Right renal cortex interstitium (tissue), 3 donors: ENCODE measurements at places on chromosomes 4 and X.

- DNase-seq = no peak
These were observed 39.0 kb upstream of the PROM1 start for GRCh38 chr4:16122784-16123183.

GRCh38 chr4:150216726-150217125 lies 138.5 kb downstream of the DCLK2 start:
- no peak for DNase-seq

DNA sequence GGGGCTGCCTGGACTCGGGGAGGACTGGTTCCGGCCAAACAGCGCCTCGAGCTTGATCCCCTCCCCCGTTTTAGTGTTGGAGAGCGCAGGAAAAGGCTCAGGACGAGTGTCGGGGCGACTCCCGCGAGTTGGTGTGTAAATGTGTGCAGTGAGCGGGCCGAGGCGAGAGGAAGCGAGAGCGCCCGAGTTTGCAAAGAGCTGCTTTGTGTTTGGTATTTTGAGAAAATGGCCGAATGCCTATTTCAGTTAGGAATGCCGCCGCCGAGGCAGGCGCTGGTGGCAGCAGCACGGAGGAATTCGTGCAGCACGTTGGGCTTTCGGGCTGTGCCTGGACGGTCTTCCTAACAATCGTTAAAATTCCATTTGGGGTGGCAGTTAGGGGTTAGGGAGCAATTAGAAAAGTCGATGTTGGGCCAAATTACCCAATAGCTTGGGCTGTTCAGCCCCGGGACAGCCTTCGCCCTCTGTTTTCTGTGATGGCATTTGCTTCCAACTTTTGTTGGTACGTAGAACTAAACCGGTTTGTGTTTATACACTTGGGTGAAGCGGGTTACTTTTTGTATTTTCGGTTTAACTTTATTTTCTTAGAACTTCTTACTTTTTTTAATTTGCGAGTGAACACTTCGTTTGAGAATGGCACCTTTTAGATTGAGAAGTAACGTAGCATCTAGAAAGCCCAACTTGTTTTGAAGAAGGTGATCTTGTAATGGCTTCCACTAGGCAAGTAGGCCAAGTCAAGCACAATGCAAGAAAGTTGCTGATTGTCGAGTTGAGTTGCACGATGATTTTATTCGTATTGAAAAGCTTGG lies 1.6 kb downstream of the REST start:
- peak; percentile 46 for DNase-seq

GRCh38 chr4:155543126-155543765 lies 123.4 kb upstream of the GUCY1A1 start:
- no peak for DNase-seq

GRCh38 chr4:37422638-37423037 lies 178.1 kb downstream of the NWD2 start:
- no peak for DNase-seq

- no peak for DNase-seq
These were observed 590 bp downstream of the GABRA2 start for GRCh38 chr4:46389301-46389775.

GRCh38 chr4:7156328-7156727 lies 36.0 kb upstream of the SORCS2 start:
- DNase-seq = no peak

DNA sequence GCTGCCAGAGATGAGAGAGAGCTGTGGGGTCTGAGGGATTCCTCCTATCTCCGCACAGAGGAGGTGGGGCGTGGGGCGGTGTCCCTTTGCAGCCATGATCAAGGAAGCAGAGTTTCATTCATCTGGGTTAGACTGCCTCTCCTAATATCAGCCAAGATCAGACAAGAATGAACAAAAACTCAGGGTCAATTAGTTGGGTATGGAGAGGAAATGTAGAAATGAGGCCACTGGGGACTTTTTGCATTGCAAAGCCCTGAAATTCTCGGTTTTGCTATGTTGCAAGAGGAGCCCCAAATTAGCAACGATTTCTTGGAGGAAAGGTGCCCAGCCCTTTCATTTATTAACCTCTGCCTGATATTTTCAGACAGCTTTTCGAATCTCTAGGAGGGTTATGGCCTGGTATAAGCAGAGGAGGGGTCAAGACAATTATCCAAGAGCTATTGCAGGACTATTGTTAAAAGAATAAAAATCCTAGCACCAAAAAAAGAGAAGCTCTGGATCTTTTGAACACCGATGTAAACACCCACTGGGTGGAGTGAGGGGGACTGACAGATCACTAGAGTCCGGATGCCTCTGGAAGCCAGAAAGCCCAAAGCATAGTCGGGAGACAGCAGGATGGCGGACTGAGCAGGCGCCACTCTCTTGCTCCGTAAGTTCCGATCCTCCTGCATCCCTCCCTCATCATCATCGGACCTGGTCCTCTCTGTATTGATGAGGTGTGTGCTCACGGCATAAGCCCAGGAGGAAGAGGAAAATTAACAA lies 34.4 kb upstream of the ACSL1 start:
- no peak for DNase-seq

DNA sequence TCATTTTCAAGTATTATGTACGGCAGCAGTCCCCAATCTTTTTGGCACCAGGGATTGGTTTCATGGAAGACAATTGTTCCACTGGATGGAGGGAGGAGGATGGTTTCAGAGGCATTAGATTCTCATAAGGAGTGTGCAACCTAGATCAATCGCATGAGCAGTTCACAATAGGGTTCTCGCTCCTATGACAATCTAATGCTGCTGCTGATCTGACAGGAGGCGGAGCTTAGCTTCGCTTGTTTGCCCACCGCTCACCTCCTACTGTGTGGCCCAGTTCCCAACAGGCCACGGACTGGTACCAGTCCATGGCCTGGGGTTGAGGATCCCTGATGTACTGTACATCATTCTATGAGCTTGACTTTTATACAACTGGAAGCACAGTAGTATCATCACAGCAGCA lies 48.4 kb downstream of the SMIM20 start:
- no peak for DNase-seq

DNA sequence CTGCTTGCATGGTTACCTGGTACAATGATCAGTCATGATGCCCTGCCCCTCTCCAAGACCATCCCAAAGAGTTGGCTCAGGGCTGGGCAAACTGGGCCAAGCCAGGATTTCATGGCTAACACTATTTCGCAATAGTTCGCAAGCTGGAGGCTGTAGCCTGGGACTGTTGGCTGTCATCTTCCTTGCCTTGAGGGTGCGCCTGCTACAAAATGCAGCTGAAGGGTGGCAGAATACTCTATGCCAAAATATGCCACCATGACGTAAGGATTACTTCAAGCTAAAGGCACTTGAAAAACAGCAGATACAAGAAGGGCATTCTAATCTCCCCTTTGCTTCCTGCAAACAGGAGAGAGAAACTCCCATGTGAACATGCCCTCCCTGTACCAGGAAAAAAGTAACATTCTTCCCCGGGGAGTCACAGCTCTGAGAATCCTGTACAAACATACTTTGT lies 21.0 kb downstream of the SAT1 start:
- no peak for DNase-seq

DNA sequence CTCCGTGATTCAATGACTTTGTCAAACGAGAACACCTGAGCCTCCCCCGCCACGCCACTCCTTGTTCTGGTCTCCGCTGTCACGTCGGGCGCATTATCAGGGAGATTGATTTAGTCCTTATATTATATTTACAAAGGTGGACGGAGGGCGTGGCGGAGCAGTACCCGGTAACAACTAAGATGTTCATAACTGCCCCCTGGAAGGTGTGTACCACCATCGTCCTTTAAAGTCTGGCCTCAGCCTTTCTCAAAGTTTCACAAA lies 284.2 kb downstream of the PACRGL start:
- no peak for DNase-seq

DNA sequence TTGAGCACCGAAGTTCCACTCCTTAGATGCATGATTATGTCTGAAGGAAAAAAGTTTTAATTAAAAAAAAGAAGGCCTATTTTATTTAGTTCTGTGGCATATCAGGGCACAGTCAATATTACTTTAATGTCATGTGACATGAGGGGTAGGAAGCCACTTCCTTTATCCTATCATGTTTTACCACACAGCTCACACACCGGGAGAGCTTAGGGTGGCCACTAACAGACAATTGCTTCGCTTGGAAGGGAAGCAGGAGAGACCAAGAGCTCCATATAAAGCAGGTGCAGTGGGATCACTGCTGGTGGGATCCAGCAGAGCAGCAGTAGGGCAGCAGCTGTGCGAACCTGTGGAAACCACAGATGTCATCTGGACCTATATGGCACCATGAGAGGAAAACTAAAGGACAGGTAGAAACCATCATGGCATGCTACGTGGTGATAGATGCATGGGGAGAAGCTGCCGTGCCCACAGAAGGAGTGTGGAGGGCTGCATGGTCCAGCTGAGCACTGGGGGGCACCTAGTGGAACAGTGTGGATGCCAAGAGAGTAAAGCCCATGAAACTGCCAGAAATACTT lies 52.0 kb downstream of the DTHD1 start:
- no peak for DNase-seq

DNA sequence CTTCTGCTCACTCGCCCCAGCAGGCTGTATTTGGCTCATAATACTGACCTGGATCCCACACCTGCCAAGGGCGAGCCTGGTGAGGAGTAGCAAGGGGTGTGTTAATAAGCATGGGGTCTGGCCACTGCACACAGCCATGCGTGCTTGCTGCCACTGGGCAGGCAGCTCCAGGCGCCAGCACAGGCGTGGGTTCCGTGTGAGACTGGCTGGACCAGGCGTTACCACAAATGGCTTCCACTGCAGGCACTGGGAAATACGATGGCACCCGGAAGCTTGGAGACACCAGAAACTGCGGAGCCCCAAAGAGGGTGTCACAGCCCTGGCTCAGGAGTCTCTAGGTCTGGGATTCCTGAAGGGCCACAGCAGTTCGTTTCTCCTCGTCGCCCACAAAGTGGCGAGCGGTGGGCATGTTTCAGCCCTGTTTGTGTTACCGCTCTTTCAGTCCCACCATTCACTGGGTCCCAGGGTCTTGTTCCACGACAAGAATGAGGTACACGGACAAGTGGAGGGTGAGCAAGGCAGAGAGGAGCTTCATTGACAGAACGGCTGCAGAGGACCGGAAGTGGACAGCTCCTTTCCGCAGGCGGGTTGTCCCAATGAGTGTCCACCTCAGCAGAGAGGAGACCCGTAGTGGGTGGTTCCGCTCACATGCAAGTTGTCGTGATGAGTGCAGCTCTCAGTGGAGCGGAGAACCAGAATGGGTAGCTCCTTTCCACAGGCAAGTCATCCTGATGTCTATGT lies 428.9 kb downstream of the EPHA5 start:
- DNase-seq = no peak

GRCh38 chrX:15721911-15722310 lies 16.2 kb upstream of the CA5B start:
- DNase-seq = no peak

- DNase-seq = no peak
These were observed 365.0 kb downstream of the PPP3CA start for GRCh38 chr4:100982345-100982744.

- DNase-seq = no peak
These were observed 183.7 kb downstream of the NSUN7 start for GRCh38 chr4:40933272-40934053.

DNA sequence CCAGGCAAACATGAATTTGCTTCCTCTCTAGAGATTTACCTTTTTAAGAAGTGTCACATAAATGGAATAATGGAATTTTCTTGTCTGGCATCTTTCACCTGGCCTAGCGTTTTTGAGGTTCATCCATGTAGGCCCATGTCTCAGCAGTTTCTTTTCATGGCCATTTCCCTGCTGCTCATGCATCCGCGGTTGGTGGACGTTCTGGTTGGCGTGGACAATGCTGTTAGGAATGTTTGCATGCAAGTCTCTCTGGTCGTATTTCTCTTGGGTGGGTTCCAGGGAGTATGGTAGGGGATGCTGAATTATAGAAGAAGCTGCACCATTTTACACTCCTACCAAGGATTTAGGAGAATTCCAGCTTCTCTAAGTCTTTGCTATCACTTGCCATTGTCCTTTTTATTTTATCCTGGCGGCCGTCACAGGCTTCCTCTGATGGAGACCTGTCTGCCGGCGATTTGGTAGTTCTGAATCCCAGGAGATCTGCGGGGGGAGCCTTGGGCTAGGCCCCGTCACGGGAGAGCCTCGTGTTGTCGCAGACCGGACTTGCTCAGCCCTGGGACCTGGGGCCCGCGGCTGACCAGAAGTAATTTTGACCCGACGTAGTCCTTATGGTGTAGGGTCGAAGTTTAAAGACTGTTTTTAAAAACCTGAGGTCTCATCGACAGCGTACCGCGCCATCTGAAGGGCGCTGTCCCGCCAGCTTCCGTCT lies 56.9 kb upstream of the TADA2B start:
- peak; percentile 23 for DNase-seq

DNA sequence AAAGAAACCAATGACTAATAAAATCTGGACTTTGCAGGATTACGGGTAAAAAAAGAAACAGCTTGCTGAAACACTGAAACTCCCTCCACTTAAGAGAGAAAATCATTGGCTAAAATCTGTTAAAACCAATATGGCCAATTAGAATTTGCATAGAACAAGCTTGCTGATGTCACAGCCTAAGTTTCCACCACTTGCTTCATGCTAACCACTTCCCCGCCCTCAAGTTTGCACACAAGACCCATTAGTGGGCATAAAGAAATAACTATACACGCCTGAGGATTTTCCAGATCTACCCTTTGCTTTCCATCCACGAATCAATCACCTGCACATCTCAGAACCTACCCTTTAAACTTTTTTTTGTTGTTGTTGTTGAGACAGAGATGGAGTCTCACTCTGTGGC lies 42.7 kb upstream of the PHEX start:
- DNase-seq = no peak

DNA sequence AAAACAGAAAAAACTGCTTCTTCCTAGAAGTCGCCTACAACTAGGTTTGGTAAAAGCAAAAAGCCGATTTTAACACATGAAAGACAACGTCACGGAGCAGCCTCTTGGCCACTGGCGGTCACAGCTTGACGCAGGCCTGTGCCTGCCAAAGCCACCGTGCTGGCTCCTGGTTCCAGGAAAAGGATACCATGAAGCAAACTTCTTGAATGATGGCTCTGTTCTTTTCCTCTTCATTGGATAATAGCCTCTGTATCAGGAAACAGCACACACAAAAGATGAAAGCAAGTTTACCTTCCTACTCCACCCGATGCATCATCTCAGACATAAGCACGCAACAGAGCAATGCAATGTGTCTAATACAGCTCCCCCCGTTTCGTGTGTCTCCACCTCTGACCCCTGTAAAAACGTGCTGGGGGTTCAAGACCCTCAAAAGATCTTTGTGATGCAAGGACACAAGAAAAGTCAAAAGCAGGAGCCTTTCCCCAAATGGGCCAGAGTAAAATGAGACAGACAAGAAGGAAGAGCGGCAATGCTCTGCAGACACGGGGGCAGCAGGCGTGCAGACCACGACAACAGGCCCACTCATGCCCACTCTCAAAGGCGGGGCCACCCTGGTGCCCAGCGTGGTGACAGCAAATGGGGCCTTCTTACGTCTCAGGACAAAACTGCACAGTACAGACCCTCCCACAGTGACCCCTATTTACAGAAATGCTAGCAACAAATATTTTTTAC lies 19.4 kb downstream of the GAK start:
- DNase-seq = no peak
